ENCODE measurements at places on chromosomes 12 and 14. TPM values are rescaled to one million over a fixed set of nuclear protein-coding genes. Genes with fewer than 3 reads are reported as not detected.

DNA sequence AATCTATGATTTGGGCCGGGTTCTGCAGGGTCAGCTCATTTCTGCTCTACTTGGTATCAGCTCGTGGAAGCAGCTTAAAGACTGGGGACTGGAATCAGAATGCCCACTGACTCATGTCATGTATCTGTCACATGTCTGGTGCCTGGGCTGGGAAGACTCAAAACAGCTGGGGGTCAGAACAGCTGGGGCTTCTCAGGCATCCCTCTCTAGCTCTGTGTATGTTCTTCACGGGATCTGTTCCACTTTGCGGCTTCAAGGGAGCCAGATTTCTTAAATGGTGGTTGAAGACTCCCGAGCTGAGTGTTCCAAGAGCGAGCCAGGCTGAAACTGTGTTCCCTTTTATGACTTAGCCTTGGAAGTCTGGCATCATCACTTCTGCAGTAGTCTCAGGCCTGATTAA, 11.9 kb downstream of the AEBP2 start:
- peaks cover 48% of the 10 kb centered on the region for H3K36me3 ChIP-seq
- no peaks in the 10 kb centered on the region for H3K27me3 ChIP-seq
- no peak for DNase-seq

DNA sequence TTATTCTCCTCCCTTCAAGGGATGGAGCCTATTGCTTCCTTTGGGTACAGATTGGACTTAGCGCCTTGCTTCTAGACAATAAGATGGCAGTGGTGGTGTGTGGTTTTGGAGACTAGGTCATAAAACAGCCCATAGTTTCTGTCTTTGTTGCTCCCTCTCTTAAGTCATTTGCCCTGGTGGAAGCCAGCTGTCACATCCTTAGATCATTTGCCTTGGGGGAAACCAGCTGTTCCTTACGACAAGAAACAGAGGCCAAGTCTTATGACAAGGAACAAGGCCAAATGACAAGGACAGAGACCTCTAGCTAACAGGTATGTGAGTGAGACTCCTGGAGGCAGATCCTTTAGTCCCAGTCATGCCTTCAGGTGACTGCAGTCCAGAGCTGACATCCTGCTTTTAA, 9.2 kb upstream of the PALS1 start:
- H3K4me3 ChIP-seq, result no peak overlapping the region
- H3K27me3 ChIP-seq, result no peaks in the 10 kb centered on the region
- H3K36me3 ChIP-seq, result no peaks in the 10 kb centered on the region
- no peaks in the 10 kb centered on the region for H3K4me1 ChIP-seq
- DNase-seq, result no peak
- H3K27ac ChIP-seq, result no peak overlapping the region

Gene SLC25A47
- not detected for total RNA-seq

GRCh38 chr12:69903548-69903947, 78.5 kb downstream of the MYRFL start:
- H3K27ac ChIP-seq, result no peak overlapping the region
- peaks cover 1% of the 10 kb centered on the region for H3K27me3 ChIP-seq
- no peaks in the 10 kb centered on the region for H3K36me3 ChIP-seq
- DNase-seq, result no peak
- no peak overlapping the region for H3K4me3 ChIP-seq
- no peaks in the 10 kb centered on the region for H3K4me1 ChIP-seq

GRCh38 chr12:62882140-62882539, 52.8 kb downstream of the PPM1H start:
- no peaks in the 10 kb centered on the region for H3K36me3 ChIP-seq
- H3K4me1 ChIP-seq, result no peaks in the 10 kb centered on the region
- no peak for DNase-seq
- no peak overlapping the region for H3K27ac ChIP-seq

DNA sequence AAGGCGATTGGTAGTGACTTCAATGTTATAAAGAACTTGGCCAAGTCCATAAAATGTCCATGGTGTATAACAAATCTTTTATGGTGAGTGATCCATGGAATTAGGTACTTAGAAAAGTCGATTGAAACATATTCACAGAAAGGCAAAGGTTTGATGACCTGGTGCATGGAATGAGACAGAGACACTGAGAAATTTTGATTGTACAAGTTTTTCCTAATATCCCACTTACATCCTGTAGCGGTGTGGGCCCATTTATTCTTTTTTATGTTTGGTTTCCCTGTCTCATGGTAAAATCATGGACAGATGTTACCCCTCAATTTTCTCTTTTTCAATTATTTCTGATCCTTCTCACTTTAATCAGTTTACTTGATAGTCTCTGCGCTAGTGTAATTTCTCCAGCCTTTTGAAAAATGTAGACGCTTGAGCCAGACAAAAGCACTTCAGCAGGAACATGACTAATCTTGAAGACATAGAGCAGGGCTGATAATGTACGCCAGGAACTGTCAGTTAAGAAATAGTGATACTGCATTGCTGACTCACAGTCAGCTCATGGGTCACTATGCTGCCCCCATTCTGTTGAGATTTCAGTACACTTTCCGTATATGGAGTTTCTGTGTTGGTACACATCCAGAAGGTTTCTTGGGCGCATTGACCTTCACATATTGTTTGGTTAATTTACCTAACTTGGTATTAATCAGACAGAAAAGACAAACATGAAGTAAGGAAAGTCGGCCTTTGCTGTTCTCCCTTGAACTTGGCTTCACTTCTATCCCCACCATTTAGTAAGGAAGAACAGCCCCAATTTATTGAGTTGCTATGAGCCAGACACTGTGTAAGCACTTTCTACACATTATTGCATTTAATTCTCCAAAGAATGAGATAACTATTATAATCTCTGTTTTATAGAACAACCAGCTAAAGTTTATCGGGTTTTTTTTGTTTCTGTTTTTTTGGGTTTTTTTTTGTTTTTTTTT, 841.7 kb downstream of the DIO2 start:
- no peaks in the 10 kb centered on the region for H3K36me3 ChIP-seq
- H3K4me1 ChIP-seq, result no peaks in the 10 kb centered on the region
- no peaks in the 10 kb centered on the region for H3K27me3 ChIP-seq
- no peak for DNase-seq
- H3K4me3 ChIP-seq, result no peak overlapping the region

Gene C14orf132
- total RNA-seq, result 2.3 TPM

DNA sequence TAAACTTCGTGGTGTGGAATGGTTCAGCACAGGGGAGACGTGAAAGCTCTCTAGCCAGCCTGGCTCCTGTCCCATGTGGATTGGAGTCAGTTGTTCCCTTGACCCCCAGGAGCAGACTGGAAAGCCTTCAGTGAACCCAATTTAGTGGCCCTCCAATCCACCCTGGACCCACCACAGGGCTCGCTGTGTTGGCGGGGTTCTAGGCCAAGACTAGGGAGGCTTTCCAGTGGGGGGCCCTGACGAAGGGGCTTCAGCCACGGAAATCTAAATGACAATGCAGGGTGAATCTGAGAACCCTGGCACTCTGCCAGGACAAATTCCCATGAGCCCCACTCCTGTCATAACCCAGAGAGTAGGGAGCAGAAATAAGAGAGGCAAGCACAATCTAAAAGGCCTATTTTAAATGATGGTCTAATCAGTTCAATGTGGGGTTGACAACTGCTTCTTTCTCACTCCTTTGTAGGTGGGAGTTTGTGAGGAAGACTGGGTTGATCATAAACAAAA, 110.8 kb downstream of the SLC35F4 start:
- no peak overlapping the region for H3K4me3 ChIP-seq
- DNase-seq, result no peak
- no peak overlapping the region for H3K27ac ChIP-seq
- no peaks in the 10 kb centered on the region for H3K4me1 ChIP-seq

- H3K4me1 ChIP-seq, result no peaks in the 10 kb centered on the region
- DNase-seq, result peak; percentile 27
- H3K36me3 ChIP-seq, result no peaks in the 10 kb centered on the region
- no peak overlapping the region for H3K4me3 ChIP-seq
Observed at GRCh38 chr14:78530078-78530477, 359.9 kb downstream of the NRXN3 start.

DNA sequence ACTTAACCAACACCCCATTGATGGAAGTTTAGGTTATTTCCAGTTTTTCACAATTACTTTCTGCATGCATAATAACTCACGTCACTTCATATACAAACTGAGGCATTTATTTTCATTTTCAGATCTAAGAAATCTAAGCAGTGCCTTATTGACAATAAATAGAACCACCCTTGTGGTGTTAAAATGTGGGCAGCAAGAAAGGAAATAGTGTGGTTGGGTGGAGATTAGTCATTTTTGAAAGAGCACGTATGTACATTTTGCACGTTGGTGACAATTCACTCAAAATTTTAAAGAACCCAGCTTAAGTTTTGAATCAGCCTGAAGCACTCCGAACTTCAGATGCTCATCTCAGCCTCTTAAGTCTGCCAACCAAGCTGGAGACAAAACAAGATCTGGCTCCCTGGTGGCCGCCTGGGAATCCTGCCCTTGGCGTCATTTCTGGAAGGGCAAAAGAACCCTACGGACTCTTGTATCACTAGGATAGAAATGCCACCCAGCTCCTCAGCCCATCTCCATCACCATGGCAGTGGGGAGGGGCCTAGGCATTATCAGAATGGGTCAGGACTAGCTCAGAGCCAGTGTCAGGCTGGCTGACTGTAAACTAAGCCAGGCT, 89.5 kb upstream of the BCL2L14 start:
- H3K27ac ChIP-seq, result peak overlapping the region; percentile 99
- peaks cover 47% of the 10 kb centered on the region for H3K4me1 ChIP-seq
- DNase-seq, result peak; percentile 63
- H3K27me3 ChIP-seq, result no peaks in the 10 kb centered on the region
- H3K36me3 ChIP-seq, result peaks cover 12% of the 10 kb centered on the region
- H3K4me3 ChIP-seq, result peak overlapping the region; percentile 48

DNA sequence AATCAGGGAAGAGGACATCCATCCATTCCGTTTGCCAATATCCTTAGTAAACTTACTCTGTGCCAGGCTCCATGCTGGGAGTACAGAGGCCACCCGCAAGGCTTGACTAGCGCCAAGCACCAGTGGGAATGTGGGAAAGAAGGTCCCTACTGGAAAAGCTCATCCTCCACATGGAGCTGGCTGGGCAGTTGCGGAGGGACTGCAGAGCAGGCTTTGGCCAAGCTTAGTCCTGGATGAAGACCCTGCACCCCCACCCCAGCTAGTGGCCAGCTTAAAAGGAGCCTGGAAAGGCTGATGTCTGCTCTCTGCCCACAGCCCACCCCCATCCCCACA, 22.4 kb upstream of the EIF2B2 start:
- no peak overlapping the region for H3K4me3 ChIP-seq
- no peaks in the 10 kb centered on the region for H3K36me3 ChIP-seq
